Naive thymus-derived CD4-positive, alpha-beta T cell (primary cell): ENCODE measurements at places on chromosomes 16 and 17. TPM values are rescaled to one million over a fixed set of nuclear protein-coding genes. Genes with fewer than 3 reads are reported as not detected.

Gene OTOA
- not detected for total RNA-seq

Gene C17orf78
- total RNA-seq: not detected in 2 replicates

Gene WFIKKN1
- total RNA-seq: 0.81 TPM

Gene MSRB1
- total RNA-seq: 5.5 TPM

Gene KRTAP9-9
- not detected for total RNA-seq

- no peak for DNase-seq
- no peaks in the 10 kb centered on the region for H3K27me3 ChIP-seq
- H3K36me3 ChIP-seq: no peaks in the 10 kb centered on the region
- peaks cover 2% of the 10 kb centered on the region for H3K4me1 ChIP-seq
Observed at GRCh38 chr17:799261-799660, 17.1 kb downstream of the MRM3 start.

DNA sequence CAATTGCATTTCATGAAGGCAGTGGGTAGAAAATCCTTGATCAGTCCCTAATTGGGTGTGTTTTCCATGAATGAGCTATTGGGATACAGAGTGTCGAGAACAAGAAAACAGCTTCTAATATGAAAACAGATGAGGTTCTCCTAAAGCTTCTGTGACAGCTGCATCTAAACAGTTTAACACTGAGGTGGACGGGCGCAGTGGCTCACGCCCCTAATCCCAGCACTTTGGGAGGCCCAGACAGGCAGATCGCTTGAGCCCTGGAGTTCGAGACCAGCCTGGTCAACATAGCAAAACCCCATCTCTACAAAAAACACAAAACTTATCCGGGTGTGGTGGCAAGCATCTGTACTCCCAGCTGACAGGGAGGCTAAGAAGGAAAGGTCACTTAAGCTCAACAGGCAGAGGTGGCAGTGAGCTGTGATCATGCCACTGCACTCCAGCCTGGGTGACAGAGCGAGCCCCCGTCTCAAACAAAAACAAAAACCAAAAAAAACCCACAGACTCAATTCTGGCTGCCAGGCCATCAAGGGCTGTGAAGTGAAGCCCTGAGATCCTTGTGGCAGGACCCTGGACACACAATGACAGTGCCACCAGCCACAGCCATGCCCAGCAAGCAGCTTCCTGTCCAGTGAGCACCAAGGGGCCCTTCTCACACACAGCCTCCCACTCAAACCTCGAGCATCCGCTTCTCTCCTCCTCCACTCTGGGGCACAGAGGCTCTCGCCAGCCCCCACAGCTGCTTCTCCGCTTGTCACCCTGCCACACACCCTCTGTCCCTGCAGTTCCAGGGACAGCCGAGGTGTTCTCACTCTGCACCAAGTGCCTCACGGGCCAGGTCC is 44.0 kb downstream of the ANKRD11 start:
- no peak for DNase-seq
- peaks cover 87% of the 10 kb centered on the region for H3K4me1 ChIP-seq
- peak overlapping the region; percentile 6 for H3K4me3 ChIP-seq
- no peaks in the 10 kb centered on the region for H3K36me3 ChIP-seq
- no peak overlapping the region for H3K27ac ChIP-seq

DNA sequence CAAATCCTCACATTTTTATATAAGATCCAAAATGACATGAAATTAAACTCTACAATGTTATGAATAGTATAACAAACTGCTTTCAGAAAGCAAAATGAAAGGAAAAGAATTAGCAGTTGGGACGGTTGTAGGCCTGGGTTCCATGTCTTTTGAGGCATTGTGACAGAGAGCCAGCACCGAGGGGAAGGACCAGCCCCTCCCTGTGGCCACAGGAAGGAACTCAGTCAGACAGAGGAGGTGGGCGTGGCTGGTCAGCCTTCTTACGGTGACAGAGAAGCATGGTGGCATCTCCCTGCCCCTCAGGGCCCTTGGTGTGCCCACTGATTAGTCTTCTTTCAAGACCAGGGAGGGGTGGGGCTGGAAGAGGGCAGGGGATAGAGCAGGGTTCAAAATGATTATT is 5.7 kb downstream of the ZNF319 start:
- H3K27me3 ChIP-seq: no peaks in the 10 kb centered on the region
- DNase-seq: peak; percentile 20

GRCh38 chr16:27097800-27098230 is 31.1 kb downstream of the C16orf82 start:
- no peak for DNase-seq
- H3K4me3 ChIP-seq: no peak overlapping the region
- no peak overlapping the region for H3K27ac ChIP-seq
- no peaks in the 10 kb centered on the region for H3K36me3 ChIP-seq

- DNase-seq: peak; percentile 30
- no peak overlapping the region for H3K4me3 ChIP-seq
- H3K36me3 ChIP-seq: peaks cover 2% of the 10 kb centered on the region
- H3K4me1 ChIP-seq: no peaks in the 10 kb centered on the region
- H3K27ac ChIP-seq: no peak overlapping the region
Observed at GRCh38 chr17:7632492-7632894, 2.6 kb downstream of the SHBG start.

DNA sequence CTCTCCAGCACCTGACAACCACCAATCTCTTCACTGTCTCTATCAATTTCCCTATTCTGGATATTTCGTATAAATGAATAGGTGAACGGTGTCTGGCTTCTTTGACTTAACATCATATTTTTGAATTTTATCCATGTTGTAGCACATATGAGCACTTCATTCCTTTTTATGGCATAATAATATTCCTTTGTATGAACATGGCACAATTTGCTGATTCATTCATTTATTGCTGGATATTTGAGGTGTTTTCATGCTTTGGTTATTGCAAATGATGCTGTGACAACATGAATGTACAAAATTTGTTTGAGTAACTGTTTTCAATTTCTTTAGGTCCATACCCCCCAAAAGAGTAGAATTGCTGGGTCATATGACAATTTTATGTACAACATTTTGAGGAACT is 12.0 kb downstream of the CCDC182 start:
- no peak for DNase-seq
- no peak overlapping the region for H3K4me3 ChIP-seq
- H3K4me1 ChIP-seq: no peaks in the 10 kb centered on the region

DNA sequence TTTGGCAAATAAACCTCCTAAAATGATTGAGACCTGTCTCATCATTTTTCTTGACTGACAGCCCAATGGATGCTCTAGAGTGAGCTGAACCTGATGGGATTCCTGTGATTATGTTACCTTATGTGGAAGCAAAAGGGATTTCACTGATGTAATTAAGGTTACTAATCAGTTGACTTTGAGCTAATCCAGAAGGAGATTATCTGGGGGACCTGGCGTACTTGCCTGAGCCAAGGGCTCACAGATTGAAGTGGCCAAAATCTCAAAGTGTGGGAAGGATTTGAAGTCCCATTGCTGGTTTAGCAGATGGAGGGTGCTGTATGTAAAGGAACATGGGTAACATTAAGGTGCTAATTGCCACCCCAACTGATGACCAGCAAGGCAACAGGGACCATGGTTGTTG is 214.0 kb downstream of the CPPED1 start:
- H3K27ac ChIP-seq: no peak overlapping the region
- H3K4me1 ChIP-seq: no peaks in the 10 kb centered on the region
- DNase-seq: no peak
- H3K36me3 ChIP-seq: no peaks in the 10 kb centered on the region
- H3K27me3 ChIP-seq: no peaks in the 10 kb centered on the region
- H3K4me3 ChIP-seq: no peak overlapping the region

DNA sequence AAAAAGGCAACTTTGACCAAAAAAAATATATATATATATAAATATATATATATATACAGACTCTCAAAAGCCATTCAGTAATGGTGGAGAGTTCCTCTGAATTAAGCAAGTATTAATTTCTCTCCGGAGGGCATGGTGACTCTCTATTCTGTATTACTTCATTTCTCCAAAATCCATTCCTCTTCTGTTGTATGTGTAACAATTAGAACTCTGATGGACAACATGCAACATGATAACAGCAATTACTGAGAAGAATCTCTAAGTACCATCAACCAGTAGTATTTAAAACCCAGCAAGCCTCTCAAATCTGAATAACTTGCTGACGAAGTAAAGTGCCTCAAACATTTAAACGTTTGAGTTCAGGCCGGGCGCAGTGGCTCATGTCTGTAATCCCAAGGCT is 2.3 kb downstream of the GRB2 start:
- H3K27me3 ChIP-seq: no peaks in the 10 kb centered on the region
- peaks cover 7% of the 10 kb centered on the region for H3K36me3 ChIP-seq
- H3K4me3 ChIP-seq: no peak overlapping the region
- H3K4me1 ChIP-seq: peaks cover 39% of the 10 kb centered on the region
